ENCODE measurements at places on chromosomes 11 and 22.

GRCh38 chr11:110093407-110094297 is 460 bp downstream of the ZC3H12C start:
- DNase-seq, result peak; percentile 12

- DNase-seq, result no peak
Measured at GRCh38 chr11:83717537-83717936, 431.4 kb upstream of the CCDC90B start.

- peak; percentile 53 for DNase-seq
Measured at GRCh38 chr11:35363854-35364780, 55.2 kb downstream of the SLC1A2 start.

- no peak for DNase-seq
Measured at GRCh38 chr11:94193288-94193687, 64.6 kb downstream of the PANX1 start.

DNA sequence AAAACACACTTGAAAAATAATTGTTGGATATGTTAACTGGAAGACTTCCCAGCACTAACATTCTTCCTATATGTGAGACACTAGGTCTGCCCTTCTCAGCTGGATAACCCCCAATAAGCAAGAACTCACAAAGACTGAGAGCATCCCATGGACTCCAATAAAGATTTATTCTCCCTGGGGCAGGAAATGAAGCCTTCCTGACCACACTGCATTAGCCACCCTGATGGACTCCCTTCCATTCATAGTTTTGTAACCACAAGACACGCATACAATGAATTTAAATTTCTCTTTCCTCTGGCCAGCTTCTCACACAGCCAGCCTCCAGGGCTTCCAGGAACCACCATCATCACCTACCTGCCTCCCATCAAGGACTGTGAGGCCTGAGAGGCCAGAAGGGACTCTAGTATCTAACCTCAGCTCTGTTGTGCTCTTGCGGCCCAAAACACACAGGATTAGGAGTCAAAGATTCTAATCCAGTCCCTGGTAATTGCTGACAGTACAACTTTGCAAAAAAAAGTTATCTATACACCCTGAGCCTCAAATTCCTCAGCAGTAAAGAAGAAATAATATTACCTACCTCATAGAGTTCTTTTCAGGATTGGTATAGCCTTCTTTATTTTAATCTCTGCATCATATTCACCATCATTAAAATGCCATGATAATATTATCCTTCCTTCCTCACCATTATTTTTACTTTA is 45.6 kb upstream of the GDPD4 start:
- peak; percentile 68 for DNase-seq

GRCh38 chr11:6391537-6392134 is 1.4 kb downstream of the SMPD1 start:
- no peak for DNase-seq

GRCh38 chr11:17798716-17799115 is 64.1 kb downstream of the KCNC1 start:
- no peak for DNase-seq

- DNase-seq, result peak; percentile 83
Measured at GRCh38 chr11:64870176-64870892, 8.1 kb downstream of the EHD1 start.

- DNase-seq, result no peak
Measured at GRCh38 chr11:74731301-74732094, at the start of gene CHRDL2. CHRDL2 (minus strand) TSS chr11:74731426; CDS start chr11:74730888, 538 bp downstream.

GRCh38 chr11:114892381-114893197 is 214.3 kb downstream of the NXPE2 start:
- no peak for DNase-seq

DNA sequence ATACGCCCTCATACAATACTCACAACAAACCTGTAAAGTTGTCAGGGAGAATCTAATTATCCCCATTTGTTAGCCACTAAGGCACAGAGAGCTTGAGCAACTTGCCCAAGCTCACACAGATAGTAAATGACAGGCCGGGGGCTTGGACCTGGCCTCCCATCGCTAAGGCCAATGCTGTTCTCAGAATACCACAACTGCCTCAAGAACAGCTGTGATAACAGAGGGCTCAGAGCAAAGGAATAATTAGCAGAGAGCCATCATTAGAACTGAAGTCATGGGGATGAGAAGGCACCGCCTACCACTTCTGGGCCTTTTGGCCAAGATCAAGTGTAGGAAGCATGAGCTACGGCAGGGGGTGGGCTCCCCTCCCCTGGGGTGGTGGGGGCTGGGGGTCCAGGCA is 98.6 kb downstream of the FEZ1 start:
- DNase-seq, result no peak

DNA sequence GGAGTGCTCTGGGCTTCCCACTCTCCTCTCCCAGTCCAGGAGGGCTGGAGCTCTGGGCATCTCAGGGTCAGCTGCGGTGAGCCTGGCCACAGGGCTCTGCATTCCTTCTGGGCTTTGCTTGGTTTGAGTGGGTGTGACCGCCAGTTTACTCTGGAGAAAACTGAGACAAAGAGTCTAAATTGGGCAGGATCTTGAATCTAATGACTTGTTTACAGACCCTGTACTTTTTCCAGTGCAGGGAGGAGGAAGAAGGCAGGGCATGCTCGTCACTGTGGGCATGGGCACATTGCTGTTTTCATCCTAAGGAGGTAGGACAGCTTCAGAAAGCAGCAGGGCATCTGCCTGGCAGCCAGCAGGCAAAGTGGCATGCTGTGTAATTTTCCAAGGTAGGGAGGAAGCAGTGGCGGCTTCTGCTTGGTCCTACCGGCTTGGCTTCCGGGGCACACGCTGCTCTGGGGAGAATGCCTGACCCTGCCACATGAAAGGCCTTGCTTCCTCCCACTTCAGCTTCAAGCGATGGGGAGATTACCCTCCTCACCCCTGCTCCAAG is 22.9 kb downstream of the FLI1 start:
- peak; percentile 22 for DNase-seq

GRCh38 chr11:129866311-129866710 is 29.1 kb downstream of the NFRKB start:
- DNase-seq, result peak; percentile 4

DNA sequence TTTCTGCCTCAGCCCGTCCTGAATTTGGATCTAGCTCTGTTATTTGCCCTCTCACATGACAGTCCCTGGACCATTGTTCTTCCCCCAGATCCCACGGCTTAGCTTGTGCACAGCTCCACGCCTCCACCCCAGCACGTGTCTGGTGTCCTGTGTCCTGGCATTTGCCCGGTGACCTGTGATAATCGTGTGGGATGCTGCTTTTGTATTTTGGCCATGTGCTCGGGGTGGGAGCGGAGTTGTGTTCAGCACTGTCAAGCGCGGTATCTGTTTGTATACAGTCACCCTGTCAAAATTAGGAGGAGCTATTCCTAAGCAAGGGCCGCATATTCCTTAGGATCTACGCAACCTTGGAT is 11.9 kb downstream of the ADAMTS8 start:
- DNase-seq, result no peak

- DNase-seq, result no peak
Measured at GRCh38 chr22:42074132-42074811, at the start of gene PHETA2. PHETA2 (plus strand) TSS chr22:42074248; CDS start chr22:42077294, 3,046 bp downstream.

DNA sequence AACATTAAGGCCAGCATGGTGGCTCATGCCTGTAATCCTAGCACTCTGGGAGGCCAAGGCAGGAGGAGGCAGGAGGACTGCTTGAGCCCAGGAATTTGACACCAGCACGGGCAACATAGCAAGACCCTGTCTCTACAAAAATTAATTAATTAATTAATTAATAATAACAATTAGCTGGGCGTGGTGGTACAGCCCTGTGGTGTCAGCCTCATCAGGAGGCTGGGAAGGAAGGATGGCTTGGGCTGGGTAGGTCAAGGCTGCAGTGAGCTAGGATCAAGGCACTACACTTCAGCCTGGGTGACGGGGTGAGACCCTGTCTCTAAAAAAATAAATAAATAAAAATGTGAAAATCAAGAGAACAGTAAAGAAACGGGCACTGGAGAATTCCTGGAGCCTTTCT is 1.4 kb downstream of the ARFGAP3 start:
- no peak for DNase-seq

DNA sequence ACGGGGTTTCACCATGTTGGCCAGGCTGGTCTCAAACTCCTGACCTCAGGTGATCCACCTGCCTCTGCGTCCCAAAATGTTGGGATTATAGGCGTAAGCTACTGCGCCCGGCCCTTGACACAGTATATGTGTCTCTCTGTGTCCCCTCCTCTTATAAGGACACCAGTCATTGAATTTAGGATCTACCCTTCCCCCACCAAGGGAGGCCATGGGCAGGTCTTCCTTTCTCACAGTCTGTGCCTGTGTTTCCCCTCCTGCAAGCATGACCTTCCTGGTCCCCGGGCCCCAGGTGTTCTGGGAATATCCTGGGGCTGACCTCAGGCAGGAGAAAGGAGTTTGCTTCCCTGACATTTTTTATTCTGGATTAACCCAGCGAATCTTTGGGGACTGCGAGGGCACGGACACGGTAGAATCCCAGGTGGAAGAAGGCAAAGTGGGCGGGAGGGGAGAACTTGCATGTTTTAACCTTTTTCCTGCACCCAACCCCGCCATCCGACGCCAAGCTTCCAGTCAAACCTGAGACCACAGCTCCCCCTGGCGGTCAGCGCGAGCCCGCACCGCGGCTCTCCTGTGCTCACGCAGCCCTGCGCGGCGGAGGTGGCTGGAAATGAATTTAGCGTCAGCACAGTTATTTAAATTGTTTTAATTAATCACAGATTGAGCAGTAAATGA is 42.1 kb upstream of the ISX start:
- peak; percentile 11 for DNase-seq

DNA sequence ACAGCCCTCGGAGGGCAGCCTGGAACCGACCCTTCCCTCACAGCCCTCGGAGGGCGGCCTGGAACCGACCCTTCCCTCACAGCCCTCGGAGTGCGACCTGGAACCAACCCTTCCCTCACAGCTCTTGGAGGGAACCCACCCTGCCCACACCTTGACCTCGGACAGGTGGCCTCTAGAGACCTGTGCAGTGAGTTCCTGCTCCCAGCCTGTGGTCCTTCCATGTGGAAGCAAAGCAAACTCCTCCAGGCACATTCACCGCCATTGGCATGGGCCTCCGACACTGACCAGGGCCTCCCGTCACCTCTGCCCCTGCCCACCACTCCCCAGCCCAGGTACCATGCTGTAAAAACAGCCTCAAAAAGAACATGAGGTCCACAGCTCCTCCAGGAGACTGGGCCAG is 272.1 kb downstream of the BRD1 start:
- DNase-seq, result no peak

DNA sequence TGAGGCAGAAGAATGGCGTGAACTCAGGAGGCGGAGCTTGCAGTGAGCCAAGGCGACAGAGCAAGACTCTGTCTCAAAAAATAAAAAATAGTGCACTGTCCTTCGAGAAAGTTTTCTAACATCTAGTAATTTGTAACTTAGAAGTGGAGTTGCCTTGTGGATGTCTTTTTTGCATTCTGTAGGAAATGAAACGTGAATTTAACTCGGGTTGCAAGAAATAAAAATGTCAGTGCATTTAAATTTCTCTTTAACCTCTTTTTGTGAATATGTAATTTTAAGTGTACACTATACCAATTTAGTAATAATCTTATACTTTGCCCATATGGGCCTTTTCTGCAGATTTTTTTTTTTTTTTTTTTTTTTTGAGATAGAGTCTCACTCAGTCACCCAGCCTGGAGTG is 26.2 kb upstream of the CRKL start:
- no peak for DNase-seq

DNA sequence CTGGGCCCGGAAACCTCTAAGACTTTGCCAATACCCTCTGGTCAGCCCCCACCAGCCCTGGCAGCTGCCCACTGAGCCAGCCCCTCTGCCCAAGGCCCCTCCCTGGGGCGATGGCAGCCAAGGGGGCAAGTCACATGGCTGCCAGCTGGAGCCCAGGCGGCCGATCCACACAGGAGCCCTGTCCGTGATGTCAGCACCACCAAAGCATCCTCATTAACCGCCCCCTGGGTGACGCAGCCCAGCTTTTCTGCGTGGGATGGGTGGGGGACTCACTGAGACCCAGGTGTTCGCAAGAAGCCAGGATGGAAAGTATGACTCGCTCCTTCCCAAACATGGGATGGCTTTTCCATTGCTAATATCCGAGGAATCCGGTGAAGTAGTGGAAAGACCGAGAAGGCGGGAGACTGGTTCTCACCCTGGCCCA is 46.6 kb upstream of the WNT7B start:
- no peak for DNase-seq

- no peak for DNase-seq
Measured at GRCh38 chr22:45202333-45203149, 38.2 kb downstream of the KIAA0930 start.

GRCh38 chr11:125429174-125429707 is 66.8 kb downstream of the FEZ1 start:
- no peak for DNase-seq

GRCh38 chr11:90257158-90257525 is 34.3 kb upstream of the CHORDC1 start:
- no peak for DNase-seq

DNA sequence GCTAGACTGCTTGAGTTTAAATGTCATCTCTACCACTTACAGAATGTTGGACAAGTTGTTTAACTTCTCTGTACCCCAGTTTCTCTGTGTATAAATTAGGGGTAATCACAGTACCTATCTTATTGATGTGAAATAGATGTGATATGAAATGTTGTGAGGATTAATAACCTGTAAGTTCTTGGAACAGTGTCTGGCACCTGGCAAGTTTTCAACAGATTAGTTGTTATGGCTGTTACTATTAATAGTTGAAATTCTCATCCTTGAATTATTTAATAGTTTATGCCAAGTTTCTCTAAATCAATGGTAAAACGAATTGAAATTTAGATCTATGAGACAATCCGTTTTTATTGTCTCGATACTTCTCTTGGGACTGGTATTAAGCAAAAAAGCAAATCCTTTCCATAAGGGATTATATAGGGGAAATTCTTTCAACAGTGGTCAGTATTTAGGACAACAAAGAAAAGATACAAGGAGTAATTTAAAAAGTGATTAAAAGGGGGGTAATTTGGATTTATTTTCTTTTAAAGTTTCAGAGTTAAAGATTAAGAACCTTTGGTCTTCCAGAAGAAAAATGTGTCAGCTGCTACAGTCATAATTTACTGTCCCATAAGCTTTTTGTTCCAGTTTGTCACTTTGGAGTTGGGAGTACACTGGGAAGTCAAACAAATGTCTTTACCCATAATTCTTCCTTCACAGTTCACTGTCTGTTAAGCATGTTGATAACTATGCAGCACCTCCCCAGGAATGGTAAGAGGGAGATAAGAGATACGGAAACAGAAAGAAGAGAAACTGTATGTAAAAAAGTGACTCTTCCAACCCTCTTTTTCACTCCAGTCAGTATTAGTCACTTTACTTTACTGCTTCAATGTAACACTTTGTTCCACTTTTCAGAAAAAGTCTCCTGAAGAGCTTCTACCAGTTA is 13.2 kb downstream of the PDE3B start:
- no peak for DNase-seq

DNA sequence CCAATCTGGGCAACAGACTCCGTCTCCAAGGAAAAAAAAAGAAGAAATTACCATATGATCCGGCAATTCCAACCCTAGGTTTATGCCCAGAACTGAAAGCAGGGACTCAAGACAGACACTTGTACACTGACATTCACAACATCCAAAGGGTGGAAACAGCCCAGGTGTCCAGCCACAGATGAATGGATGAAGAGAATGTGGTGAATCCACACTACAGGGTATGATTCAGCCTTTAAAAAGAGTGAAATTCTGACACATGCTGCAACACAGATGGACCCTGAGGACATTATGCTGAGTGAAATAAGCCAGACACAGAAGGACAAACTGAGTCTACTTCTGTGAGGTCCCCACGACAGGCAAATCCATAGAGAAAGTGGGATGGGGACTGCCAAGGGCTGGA is 43.9 kb downstream of the SGSM3 start:
- DNase-seq, result no peak
